Left renal cortex interstitium (tissue), 4 donors: ENCODE measurements at places on chromosomes 7 and 10. TPM values are rescaled to one million over a fixed set of nuclear protein-coding genes. Genes with fewer than 3 reads are reported as not detected.

Gene METTL27
- polyA plus RNA-seq, result 8.1 TPM

DNA sequence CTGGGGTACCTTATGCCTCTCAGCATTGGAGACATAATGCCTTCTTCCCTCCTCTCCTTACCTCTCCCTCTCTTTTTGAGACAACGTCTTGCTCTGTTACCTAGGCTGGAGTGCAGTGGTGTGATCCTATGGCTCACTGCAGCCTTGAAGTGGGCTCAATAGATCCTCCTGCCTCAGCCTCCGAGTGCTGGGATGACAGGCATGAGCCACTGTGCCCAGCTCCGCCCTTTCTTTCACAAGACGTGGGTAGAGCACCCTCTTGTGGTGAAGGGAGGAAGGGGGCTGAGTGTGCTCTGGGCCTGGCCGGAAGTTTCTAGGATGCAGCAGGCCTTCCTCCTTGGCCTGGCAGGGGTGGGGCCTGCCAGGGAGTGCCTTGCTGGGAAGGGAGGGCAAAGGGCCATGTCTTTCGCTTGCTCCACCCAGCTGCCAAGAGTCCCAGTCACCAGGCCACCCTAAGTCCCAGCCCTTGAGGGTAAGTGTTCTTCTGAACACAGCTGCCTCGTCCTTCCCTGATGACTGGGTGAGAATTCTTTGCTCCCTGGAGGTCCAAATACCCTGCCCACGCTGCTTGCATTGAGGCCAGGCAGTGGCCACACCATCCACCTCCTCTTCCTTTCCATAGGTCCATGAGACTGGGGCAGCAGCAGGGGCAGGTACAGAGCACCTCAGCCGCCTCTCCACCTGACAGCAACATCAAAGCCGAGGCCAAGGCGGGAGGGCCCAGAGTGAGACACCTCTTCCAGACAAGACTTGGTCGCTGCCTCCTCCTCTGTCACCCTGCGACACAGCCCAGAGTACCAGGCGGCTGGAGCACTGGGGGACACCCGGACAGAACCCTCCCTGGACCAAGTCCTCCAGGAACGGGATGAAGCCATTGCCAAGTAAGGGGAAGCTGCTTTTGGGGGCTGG lies 3.7 kb downstream of the ABHD11 start:
- DNase-seq, result no peak

DNA sequence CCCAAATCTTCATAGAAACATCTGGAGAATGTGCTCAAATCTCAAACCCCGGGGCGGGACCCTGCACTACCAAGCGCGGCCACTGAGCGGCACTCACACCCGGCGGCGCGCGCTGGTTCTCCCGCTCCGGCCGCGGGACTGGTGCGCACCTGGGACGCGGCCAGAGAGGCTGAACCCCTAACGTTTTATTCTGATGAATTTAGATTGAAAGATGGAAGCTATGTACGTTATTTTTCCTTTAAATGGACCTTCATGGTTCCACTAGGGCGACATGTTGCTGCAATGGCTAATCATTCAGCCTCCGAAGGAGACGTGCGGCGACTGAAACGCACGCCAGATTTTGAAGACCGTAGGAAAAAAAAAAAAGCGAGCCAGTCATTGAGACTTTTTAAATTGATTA lies 107.0 kb upstream of the INSIG1 start:
- DNase-seq, result no peak

- DNase-seq, result no peak
These were observed 64.7 kb downstream of the DIP2C start for GRCh38 chr10:624605-625332.

Gene CPVL
- 61.0 TPM for polyA plus RNA-seq

DNA sequence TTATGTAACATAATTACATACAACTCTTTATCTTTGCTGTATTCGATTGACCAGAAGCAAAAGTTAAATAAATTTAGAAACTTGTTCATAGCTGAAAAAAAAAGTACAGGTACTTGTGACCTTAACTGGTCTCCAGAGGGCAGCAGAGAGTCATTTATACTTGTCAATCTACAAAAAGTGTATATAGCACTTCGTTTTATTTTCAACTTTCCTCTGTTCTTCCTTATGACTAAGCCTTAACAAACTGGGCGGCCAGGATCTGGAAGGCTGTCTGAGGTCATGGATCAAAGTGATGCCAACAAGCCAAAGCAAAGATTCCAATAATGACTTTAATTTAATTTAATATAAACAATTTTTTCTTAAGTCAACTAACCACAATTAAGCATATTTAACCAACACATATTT lies 29.8 kb downstream of the C10orf67 start:
- peak; percentile 70 for DNase-seq

Gene ADAM22
- 13.6 TPM for polyA plus RNA-seq

DNA sequence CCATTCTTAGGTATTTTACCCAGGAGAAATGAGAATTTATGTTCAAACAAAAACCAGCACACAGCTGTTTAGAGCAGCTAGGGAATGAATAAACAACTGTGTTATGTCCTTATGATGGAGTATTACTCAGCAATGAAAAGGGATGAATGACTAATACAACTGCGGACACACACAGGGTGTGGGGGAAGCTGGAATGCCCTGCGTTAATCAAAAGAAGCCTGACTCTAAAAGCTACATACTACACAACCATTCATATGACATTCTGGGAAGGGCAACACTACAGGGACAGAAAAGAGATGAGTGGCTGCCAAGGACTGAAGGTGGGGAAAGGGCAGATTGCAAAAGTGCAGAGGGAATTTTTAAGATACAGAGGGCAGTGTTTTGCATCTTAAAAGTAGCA lies 64.0 kb downstream of the DLG5 start:
- DNase-seq, result no peak

- DNase-seq, result no peak
These were observed 44.9 kb downstream of the GNA12 start for GRCh38 chr7:2799253-2799652.

Gene CCL24
- 1.6 TPM for polyA plus RNA-seq
